NCI-H1694 treated with DMSO at 0.1 percent for 48 hours (cell line): ENCODE measurements at places on chromosomes 1 and 21.

DNA sequence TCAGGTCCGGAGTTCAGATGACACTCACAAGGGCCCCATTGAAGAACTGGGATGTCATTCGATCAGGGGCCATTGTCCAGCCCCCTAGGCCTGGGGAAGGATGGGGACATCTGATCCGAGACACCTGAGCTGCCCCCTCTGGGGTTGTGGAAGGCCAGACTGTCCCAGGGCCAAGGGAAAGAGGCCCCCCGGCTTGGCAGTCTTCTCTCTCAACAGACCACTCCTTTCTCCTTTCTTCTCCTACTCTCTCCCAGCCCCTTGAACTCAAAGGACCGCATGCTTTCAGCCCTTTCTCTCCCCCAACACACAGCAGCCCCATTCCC lies 1.1 kb downstream of the S100A1 start:
- no peak for DNase-seq

DNA sequence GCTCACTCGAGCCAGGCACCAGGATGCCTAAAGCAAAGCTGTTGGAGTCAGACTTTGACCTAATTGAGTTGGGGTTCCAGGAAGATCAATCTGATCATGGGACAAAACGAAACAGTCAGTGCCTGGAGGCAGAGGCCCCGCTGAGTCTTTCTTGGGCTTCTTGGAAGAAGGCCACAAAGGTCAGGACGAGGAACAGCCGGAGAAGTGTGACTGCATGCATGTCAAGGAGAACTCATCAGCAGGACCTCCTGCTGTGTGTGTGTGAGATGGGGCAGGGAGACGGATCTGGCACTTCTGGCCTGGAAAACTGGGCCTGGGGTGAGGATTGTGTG lies 190.8 kb downstream of the CAMTA1 start:
- DNase-seq = no peak

DNA sequence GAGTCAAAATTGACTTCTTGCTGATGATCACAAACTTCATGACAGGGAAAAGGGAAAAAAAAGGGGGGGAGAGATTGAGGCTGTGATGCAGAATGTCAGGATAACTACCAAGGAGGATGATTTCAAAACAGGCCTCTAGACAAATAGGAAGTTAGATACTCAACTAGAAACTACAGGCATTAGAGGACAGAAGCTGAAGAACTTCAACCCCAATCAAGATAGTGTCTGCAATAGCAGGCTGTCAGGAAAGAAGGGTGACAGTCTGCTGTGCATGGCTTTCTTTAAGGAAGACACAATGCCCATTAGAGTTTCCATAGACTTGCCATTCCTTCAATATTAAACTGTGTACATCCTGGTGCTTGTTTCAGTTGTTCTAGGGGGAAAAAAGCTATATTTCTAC lies 257.2 kb downstream of the TTLL7 start:
- no peak for DNase-seq

DNA sequence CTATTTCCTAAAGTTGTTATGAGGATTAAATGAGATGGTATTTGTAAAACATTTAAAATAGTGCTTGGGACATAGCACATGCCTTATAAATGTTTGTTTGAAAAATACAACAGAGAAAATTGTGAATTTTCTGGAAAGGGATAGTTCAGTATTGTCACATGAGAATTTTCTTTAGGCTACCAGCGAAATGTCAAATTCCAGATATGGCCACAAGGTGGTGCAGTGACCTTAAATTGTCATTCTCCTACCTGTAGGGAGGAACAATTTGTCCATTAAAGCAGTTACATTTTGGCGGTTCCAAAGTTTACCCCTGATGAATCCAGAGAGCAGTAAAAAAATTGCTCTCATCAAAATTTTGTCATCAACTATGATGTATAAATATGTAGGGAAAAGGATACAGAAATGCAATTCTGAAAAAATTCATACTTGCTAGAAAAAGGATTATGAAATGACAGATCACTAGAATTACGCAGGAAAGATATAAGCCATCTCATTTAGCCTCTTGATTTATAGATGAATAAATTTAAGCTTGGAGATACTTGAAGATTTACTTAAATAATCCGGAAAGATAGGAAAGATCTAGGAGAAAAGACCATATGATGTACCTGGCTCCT lies 50.2 kb upstream of the TSHB start:
- peak; percentile 41 for DNase-seq

DNA sequence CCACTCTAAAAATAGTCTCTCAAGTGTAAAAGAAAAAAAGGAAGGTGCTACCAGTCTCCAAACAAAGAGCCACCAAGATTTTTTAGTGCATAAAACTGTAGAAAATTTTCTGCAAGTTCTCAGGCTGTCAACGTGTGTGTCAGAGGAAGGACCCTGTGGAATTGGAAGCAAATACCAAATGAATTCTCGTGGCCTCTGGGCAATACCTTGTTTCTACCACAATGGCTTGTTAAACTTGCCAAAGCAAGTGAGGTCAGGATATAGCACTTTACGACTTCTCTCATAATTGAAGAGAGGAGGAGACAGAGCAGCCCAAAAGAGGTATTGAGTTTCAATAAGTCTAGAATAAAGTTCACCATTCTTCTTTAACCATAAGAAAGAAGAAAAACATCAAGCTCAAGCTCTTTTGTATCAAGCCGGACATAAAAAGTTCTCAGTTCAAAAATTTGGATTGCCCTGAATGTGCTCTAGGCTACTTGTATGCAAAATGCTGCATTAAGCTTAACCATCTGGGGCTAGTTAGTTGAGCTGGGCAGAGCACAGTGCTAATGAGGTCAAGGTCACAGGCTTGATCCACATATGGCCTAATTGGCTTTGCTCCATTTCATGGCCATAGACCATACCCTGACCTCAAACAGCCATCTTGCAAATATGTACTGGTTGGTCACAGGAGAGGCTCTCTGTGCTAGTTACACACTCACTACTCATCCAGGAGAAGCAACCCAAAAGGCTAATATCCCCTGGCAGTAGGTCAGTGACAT lies 60.5 kb downstream of the TBX15 start:
- no peak for DNase-seq

DNA sequence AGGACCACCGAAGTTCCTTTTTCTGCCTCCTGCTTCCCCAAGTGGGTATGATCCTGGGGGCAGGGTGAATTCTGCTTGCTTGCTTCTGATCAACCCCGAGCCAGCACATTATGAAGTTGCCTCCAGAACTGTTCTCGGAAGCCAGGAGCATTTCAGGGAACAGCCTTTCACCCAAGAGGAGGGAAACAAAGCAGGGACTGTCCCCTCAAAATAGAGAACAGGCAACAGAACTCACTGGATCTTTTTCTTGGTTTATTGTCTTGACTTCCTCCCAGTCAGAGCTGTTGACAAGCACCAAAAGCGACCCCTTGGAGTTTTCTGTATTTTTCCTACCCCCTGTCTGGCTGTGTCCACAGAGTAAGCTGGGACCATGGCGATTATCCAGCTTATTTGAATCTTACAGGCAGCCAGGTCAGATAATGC lies 258.3 kb upstream of the SGIP1 start:
- DNase-seq = no peak

DNA sequence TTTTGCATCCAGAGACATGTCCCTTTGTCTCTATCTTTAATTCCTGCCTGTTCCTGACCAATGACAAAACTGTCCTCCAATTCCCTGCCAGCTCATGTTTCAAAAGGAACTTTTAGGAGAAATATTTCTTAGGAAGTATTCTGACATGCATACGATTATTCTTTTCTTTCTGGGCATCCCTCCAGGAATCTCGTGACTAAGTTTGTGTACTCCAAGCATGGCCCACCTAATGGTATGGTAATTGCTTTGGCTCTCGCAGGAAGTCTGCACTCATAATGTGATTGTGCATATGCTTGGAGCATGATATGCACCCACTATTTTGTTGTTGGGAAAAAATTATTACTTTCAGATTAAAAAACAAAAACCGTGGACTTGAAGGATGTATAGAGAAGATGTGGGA lies 256.4 kb downstream of the PRDM2 start:
- DNase-seq = no peak

DNA sequence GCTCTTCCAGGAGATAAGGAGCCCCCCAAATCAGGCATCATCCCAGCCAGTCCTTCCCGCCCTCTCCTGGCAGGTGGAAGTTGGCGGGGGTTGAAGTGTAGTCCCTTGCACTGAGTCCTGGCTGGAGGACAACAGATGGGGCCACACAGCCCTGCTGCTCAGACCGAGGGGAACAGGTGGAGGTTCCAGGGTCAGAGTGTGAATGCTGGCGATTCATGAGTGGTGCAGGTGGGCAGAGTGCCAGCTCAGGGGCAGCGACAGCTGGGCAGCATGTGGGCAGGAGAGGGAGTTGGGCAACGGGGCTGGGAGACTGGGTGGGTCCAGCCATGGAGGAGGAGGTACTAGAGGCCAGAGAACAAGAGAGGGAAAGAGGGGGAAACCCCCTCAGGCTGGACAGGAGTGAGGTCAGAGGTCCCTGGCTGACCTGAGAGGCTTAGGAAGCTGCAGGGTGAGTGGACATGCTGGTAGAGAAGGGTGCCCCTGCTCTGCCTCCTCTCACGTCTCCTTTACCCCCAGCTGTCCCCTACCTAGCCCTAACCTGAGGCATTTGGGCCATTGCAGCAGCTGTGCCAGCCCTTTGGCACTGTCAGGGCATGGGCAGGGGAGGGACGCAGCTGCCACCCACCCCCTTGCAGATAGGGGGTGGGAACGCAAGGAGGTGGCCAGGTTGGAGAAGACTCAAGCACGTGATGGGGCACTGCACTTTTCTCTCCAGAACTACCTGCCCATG lies 11.3 kb upstream of the ADORA1 start:
- DNase-seq = no peak

GRCh38 chr21:33197496-33197895 lies 32.2 kb upstream of the IFNAR2 start:
- no peak for DNase-seq

DNA sequence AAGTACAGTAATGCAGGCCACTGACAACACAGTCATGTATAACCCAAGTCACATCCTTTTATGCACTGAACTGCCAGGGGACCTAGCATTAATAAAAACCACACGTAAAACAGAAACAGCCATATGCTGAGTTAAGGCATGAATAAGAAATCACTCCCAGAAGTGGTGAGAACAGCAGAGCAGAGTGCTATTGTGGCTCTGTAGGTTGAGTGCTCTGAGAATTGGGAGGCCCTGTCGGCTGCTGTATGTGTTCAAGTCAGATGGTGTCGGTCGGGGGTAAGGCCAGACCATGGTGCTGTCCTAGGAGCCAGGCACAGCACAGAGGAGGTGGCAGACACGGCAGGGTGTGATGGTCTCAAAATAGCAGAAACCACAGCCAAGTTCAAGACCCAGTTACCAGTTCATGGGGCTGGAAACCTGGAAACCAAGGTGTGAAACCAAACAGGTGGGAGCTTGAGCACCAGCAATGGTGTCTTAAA lies 126.6 kb upstream of the COA6 start:
- no peak for DNase-seq

DNA sequence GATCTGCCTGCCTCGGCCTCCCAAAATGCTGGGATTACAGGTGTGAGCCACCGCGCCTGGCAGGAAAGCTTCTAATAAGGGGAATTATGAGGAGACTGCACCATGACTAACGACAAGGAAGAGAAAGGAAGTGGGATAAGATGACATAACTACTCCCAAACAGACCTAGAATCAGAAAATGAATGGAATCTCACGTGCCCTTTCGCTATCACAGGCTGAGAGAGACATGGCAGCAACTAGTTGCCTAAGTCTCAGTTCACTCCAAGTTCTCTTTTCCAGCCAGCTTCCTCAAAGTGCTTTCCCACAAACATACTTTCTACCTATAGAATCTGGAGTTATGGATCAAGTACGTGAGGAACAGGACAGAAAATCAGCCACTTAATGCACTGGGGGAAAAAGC lies 2.0 kb downstream of the PI4KB start:
- no peak for DNase-seq
